ENCODE measurements at places on chromosomes 1 and 21. TPM values are rescaled to one million over a fixed set of nuclear protein-coding genes. Genes with fewer than 3 reads are reported as not detected.

Gene CD84
- polyA plus RNA-seq: not detected

Gene SGIP1
- polyA plus RNA-seq: 149 TPM

Gene EGLN1
- 24.8 TPM for polyA plus RNA-seq

Gene CRYAA
- polyA plus RNA-seq: not detected

Gene UMODL1
- polyA plus RNA-seq: 0.52 TPM

Gene MNDA
- polyA plus RNA-seq: not detected

Gene C8B
- polyA plus RNA-seq: not detected

Gene DUSP23
- polyA plus RNA-seq: 3.0 TPM

Gene LRRC8B
- 12.6 TPM for polyA plus RNA-seq

Gene CHI3L2
- not detected for polyA plus RNA-seq

Gene NKAIN1
- polyA plus RNA-seq: 2.3 TPM

Gene SCAF4
- 4.7 TPM for polyA plus RNA-seq

Gene CNIH3
- 5.7 TPM for polyA plus RNA-seq

Gene CNR2
- not detected for polyA plus RNA-seq

Gene PIGV
- polyA plus RNA-seq: 9.5 TPM

Gene LRRC8C
- polyA plus RNA-seq: 0.90 TPM

Gene AMPD1
- not detected for polyA plus RNA-seq

Gene CCDC185
- not detected for polyA plus RNA-seq

Gene MAN1C1
- polyA plus RNA-seq: 3.5 TPM

Gene TSTD1
- polyA plus RNA-seq: 35.1 TPM

Gene ACTA1
- 1.1 TPM for polyA plus RNA-seq

Gene HAO2
- not detected for polyA plus RNA-seq

Gene CFHR5
- not detected for polyA plus RNA-seq

Gene UTS2
- not detected for polyA plus RNA-seq

Gene OR2T29
- not detected for polyA plus RNA-seq

Gene SPRR2G
- not detected for polyA plus RNA-seq

Gene KCNH1
- polyA plus RNA-seq: 4.6 TPM

Gene CFHR4
- polyA plus RNA-seq: not detected

Gene C1orf94
- polyA plus RNA-seq: not detected

Gene IFNLR1
- not detected for polyA plus RNA-seq

Gene IGFN1
- polyA plus RNA-seq: not detected

Gene FCRL3
- not detected for polyA plus RNA-seq

Gene HUNK
- 22.5 TPM for polyA plus RNA-seq
